Nephron progenitor cell (in vitro differentiated cells): ENCODE measurements at places on chromosomes 5 and 9.

- DNase-seq, result no peak
Measured at GRCh38 chr9:133967024-133967741, 24.9 kb downstream of the VAV2 start.

DNA sequence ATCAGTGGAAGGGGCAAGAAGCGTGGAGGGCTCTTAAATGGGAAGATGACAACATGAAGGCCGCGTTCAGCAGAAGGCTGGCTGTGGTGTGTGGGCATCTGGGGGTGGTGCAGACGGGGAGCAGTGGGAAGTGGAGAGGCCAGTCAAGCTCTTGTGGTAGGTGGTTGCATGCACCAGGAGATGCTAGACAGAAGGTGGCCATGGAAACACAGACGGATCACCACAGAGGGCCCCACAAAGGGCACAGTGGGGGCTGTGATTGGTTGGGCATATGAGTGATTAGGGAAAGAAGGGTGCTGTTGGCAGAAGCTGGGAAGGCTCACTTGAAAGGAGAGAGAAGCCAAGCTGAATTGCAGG is 14.7 kb downstream of the MTMR12 start:
- DNase-seq, result no peak

- no peak for DNase-seq
Measured at GRCh38 chr5:139022528-139022927, 147.4 kb upstream of the LRRTM2 start.

DNA sequence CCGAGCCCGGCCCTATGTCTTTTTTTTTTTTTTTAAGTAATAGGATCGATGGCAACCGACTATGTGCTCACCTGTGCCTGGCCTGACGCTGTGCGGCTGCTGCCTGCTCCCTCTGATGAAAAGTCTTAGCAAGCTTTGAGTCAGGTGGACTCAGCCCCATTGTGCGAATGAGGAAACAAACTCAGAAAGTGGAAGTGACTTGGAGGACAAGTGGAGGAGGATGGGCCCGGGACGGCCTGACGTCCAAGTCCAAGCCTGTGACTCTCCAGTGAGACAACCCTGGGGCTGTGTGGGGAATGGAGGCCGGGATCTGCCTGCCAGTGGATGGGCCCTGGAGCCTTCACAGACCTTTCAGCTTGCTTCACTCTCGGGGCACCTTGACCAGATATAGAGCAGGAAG is 57.9 kb downstream of the EXD3 start:
- no peak for DNase-seq

- no peak for DNase-seq
Measured at GRCh38 chr9:13113216-13113615, 166.3 kb downstream of the MPDZ start.

- DNase-seq, result no peak
Measured at GRCh38 chr5:171848911-171849520, 63.4 kb downstream of the SMIM23 start.

- DNase-seq, result no peak
Measured at GRCh38 chr5:80782626-80783025, 127.8 kb upstream of the DHFR start.

DNA sequence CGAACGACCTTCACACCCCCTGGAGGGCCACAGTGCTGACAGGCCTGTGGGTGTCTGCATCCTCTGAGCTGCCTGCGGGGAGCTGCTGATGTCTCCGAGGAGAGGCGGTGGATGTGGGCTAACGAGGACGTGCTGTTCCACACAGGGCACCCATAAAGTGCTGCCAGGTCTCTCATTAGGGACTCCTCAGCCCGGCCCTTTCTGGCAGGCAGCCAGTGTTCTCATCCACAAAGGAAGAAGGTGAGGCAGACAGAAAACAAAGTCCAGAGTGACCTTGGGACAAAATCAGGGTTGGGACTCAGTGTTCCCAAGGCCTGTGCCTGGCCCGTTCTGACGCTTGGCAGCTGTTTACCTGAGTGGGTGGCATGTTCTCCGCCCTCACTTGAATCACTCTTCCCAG is 29.3 kb downstream of the CARTPT start:
- DNase-seq, result no peak

- DNase-seq, result no peak
Measured at GRCh38 chr5:32193591-32193990, 19.5 kb upstream of the GOLPH3 start.

- DNase-seq, result no peak
Measured at GRCh38 chr5:146789712-146790653, 88.6 kb downstream of the PPP2R2B start.

DNA sequence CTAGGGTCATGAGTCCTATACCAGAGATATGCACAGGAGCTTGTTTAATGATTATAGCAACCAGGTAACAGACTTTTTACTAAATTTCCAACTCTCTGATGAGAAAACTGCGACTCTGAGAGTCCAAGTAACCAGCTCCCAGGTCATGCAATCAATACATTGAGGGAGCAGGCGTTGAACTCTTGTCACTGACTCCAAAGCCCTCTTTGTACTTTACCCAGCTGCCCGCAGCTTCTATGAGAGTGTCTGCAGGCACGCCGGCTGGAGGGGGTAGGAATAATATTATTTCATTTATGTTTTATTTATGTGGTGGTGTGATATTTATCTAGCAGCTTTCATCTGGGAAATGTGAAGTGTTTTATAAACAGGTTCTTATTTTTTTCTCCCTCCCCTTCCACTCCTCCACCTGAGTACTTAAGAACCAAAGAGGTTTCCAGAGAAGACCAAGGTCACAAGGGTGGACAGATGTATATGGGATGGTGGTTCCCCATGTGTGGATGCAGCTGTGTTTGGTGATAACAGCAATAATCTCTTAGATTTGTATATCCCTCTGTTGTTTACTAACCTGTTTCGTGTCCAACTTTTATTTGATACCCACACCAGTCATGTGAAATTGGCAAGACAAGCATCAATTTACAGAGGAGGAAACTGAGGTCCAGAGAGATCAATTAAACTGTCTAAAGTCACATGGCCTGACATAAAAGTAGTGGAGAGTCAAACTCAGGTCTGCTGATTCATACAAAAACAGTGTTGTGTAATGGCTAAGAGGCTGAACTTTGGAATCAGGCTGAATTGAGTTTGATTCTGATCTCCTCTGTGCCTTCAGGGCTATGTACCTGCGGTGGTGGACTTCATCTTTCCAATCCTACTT is 140.2 kb upstream of the TRIM32 start:
- no peak for DNase-seq

DNA sequence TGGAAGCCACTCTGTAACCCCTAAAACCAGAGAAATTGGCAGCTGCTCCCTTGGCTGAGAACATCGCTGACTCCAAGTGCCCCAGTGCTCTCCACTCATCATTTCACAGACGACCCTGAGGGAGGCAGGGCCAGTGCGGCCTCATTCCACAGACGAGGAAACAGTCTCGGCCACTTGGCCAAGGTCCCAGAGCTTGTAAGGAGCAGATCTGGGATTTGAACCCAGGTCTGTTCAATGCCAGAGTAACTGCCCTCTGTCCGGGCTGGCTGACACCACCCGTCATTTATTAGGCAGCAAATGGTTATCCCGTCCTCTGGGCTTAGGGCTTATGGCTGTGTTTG is 19.9 kb upstream of the IER5L start:
- no peak for DNase-seq
